D721Med (cell line): ENCODE measurements at places on chromosomes 13 and 19.

DNA sequence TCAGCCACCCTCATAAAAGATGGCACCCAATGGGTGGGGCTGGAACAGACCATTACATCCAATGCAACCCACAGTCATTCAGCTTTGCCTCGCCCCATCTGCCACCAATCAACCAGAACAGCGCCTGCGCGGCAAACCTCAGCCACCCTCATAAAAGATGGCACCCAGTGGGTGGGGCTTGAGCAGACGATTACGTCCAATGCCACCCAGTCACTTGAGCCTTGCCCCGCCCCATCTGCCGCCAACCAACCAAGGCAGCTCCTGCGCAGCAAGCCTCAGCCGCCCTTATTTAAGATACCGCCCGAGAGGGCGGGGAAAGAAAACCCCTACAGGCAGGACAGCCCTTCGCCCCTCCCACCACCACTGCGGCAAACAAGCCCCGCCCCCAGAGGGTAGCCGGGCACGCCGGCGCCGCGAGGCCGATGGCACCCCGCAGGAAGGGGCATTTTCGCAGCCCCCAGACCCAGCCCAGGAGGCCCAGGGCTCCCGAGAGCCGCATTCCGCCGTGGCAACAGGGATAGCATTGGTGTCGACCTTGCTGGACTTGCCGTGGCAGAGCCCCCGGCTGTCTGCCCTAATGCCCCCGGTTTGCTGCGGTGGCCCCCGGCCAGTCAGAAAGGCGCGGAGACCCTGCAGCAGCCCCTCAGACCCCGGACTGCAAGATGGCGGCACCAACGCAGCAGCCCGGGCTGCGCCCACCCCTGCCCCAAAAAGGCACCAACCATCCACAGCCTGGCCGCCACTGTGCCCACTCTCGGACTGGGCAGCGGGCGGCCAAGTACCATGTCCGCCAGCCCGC is 675 bp downstream of the PEG3 start:
- no peak for DNase-seq

- no peak for DNase-seq
These were observed 6.0 kb upstream of the RNF6 start for GRCh38 chr13:26228096-26228495.

- no peak for DNase-seq
These were observed 304.0 kb downstream of the SPRY2 start for GRCh38 chr13:80036845-80037504.

- DNase-seq: no peak
These were observed 28.0 kb upstream of the WASF3 start for GRCh38 chr13:26529441-26529840.

DNA sequence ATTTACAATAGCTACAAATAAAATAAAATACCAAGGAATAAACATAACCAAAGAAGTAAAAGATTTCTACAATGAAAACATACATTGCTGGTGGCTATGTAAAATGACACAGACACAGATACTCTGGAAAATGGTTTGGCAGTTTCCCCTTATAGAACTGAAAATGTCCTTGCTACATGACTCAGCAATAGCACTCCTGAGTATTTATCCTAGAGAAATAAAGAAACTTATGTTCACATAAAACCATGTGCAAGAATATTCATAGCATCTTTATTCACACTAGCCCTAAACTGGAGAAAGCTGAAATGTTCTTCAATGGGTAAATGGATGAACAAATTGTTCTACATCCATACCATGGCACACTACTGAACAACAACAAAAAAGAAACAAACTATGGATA is 100.2 kb upstream of the RFC3 start:
- no peak for DNase-seq

- no peak for DNase-seq
These were observed 7.1 kb downstream of the SPRED3 start for GRCh38 chr19:38395381-38396114.

DNA sequence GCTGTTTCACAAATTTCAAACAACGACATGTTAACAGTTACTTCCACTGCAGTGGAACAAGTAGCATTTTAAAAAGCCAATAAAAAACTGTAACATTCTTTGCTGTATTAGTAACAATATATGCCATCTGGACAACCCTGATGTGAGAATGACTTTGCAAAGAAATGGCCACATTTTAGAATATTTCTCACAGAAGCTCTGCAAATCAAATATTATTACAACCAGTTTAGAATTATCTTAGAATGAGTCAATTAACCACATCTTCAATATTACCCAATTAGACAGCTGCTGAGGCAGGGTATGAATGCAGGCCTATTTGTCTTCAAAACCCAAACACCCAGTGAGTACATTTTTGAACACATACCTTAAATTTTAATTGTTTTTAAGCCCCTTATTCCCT is 3.2 kb downstream of the ZNF699 start:
- no peak for DNase-seq

DNA sequence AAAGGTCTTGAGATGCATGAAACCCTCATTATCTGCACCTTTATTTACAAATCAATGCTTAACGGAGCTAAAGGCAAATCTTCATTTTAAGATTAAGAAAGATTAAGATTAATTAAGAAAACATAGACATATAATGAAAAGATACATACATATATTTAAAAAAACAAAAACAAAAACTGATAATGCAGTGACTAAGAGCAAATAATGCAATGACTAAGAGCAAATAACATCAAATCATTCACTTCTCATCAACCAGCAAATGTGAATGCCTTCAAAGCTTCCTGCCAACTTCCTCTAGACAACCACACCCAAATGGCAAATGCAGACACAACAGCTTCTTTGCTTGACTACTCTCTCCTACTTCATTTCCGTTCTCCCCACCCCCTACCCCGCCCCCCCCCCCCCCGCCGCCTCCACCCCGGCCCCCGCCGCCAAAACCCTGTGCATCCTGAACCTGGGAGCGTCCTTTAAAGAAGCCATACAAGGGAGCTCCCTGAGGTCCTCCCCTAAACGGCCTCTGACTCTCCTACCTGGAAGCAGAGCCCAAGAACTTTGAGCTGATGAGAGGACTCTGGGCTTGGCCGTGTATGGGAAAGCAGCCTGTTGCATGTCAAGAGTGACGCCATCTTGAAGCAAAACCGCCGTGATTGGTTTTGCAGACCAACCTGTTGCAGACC is 24.5 kb downstream of the TEX101 start:
- DNase-seq: no peak
